ENCODE measurements at places on chromosomes 13 and 19.

GRCh38 chr19:35484252-35485036, 5.8 kb downstream of the KRTDAP start:
- no peak for DNase-seq

DNA sequence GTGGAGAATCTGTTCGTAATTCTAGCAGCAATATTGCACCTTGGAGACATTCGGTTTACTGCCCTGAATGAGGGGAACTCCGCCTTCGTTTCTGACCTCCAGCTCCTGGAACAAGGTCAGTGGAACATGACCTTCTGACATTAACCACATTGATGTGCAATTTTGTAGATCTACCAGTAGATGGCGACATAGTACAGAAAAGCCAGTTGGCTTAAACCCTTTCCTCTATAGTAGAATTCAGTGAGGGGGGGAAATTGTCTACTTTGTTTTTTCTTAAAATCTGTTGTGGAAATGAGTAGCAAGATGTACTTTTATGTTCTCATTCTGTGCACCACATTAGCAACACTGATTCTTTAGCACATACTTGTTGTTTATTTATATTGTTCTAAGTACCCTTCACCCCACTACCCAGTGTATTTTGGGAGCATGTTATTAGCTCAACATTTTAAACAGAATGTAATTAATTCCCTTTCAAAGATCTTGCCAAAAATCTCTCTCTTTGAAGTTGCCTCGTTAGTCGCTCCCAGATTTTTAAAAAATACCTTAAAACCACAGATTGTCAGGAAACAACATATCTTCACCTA, 332.2 kb downstream of the MYO16 start:
- no peak for DNase-seq

DNA sequence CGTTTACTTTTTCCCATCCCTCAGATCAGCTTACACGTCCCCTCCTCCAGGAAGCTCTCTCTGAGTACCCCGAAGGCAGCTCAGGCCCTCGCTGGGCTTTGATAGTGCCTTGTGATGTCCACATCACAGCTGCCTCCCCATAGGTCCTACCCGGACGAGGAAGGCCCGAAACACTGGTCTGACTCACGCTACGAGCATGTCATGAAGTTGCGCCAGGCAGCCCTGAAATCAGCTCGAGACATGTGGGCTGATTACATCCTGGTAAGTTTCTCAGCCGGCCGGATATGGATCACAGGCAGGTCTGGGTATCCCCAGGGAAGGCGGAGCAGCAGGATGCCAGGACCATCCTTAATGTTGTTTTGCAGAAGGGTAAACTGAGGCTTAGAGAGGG, 4.8 kb downstream of the COLGALT1 start:
- DNase-seq: no peak

GRCh38 chr13:38902551-38902950, 88.1 kb downstream of the STOML3 start:
- DNase-seq: no peak

- no peak for DNase-seq
Observed at GRCh38 chr13:46962281-46962941, 65.6 kb upstream of the HTR2A start.

GRCh38 chr13:87798536-87798935, 127.4 kb downstream of the SLITRK5 start:
- DNase-seq: no peak

DNA sequence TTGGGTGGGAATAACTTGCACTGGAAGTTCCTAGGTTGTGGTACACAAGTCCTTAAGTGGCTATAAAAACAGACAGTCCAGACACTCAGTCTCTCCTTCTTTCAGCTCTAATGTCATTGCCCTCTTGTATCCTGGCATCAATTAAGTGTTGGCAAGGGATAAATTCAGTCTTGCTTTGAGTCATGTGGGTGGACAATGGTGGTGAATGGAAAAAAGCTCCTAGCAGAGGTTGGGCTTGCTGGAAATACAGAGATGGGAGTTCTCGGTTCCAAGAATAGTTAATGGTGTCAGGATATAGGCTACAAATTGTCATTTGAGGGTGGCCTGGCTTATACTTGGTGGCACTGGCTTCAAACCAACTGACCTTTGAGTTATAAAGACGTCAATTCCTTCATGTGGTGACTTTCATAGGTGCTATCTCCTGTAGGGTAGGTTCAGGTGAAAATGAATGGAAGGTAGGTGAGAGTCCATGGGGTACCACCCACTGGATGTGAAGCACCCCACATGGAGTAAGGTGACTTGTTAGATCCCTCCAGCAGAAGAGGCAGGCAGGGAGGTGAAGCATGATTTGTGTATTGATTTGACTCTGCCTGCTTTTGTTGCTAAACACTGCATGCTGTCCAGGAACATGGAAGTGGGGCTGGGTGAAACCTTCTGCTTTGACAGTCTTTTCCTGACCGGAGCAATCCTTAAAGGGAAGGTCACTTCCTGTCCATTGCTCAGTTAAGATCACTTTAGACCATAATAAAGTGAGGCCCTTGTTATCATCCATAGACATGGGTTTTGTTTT, 102.0 kb downstream of the LACC1 start:
- DNase-seq: no peak

DNA sequence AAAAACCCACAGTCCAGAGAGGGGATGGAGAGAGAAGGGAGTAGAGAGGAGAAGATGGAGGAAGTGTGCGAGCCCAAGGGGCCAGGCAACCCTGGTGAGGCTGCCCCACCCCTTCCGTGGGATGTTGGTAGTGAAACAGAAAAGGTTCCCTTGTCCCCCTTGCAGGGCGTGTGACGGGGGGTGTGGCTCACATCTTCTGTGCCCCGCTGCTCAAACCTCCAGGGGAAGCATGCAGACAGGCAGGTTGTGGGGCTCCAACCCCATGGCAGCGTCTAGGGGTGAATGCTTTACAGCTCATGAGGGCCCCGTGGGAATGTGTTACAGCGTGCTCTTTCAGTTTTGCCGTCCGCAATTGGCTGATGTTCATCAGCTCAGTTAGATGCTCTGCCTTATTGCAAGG, 14.7 kb upstream of the EVI5L start:
- DNase-seq: no peak

GRCh38 chr13:98272549-98272948, 95.5 kb upstream of the RNF113B start:
- no peak for DNase-seq
